ENCODE measurements at places on chromosomes 13 and 19.
A peak's percentile ranks its signal among the peaks of the same experiment; 100 is the strongest.

- no peak for DNase-seq
Measured at GRCh38 chr19:29526730-29527499, 1.1 kb downstream of the VSTM2B start.

DNA sequence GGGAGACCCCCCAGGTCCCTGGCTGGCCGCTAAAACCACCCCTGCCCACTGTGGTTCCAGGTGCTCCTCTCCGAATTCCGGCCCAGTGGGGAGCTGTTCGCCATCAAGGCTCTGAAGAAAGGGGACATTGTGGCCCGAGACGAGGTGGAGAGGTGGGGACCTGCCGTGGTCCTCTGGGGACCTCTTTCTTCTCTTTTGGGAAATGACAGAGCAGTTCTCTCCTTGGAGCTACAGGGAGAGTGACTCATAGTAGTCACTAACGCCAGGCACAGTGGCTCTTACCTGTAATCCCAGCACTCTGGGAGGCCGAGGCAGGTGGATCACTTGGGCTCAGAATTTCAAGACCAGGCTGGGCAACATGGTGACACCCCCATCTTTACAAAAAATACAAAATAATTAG lies 7.3 kb downstream of the PTGER1 start:
- no peak for DNase-seq

- DNase-seq, result no peak
Measured at GRCh38 chr13:33139780-33140535, 123.7 kb downstream of the KL start.

GRCh38 chr13:27371932-27372331 lies 52.5 kb upstream of the GTF3A start:
- DNase-seq, result no peak

GRCh38 chr13:58302349-58302748 lies 670.8 kb downstream of the PCDH17 start:
- DNase-seq, result no peak

DNA sequence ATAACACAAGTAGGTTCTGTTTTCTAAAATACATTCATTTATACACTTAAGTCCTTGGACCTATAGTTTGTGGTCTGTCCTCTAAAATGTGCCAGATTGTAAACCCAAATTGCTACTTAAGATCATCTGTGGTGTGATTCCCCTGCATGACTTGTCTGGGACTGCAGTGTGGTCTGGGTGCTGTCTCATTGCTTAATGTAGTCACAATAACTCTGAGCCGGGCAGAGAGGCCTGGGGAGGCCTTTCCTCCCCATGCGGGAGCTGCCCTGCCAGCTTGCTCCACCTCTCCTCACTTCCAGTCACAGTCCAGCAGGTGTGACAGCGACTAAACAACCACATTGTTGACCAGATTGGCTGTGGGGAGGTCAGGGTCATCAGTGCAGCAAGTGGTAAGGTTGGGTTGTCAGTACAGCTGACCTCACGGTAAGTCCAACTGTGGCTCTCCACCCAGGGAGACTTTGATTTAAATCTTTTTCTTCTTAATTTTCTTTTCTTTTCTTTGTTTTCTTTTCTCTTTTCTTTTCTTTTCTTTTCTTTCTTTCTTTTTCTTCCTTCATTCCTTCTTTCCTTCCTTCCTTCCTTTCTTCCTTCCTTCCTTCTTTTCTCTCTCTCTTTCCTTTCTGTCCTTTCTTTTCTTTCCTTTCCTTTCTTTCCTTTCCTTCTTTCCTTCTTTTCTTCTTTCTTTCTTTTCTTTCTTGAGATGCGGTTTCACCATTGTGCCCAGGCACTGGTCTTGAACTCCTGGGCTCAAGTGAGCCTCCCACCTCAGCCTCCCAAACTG lies 4.4 kb upstream of the TUBA3C start:
- DNase-seq, result no peak

DNA sequence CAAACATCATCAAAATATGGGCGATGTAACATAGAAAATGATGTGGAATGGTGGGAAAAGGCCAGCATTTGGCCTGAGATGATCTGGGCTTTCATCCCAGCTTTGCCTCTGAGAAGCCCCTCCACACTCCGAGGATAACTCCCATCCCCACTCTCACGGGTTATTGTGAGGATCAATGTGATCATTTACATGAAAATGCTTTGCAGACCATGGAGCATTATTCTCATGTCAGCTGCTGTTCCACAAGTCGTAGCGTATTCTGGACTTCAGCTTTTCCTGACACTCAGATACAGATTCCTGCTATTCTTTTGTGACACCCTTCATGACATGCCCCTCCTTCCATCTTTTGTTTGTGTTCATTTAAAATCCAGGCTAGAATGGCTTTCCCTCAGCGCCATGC lies 86.5 kb downstream of the NUFIP1 start:
- DNase-seq, result no peak

GRCh38 chr13:114311908-114312307 lies 2.4 kb upstream of the CHAMP1 start:
- no peak for DNase-seq

DNA sequence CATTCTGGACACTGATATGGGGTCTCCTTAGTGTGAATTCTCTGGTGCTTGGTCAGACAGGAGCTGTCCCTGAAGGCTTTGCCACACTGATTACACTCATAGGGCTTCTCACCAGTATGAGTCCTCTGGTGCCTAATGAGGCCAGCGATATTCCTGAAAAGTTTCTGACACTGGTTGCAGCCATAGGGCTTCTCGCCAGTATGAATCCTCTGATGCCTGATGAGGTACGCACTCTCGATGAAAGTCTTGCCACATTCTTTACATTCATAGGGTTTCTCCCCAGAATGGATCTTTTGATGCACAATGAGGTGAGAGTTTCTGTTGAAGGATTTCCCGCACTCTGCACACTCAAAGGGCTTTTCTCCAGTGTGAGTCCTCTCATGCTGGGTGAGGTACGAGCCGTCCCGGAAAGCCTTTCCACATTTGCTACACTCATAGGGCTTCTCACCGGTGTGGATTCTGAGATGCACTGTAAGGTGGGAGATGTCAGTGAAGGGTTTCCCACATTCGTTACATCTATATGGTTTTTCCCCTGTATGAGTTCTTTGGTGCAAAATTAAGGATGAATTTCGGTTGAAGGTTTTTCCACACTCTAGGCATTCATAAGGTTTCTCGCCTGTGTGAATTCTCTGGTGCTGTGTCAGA lies 22.4 kb downstream of the ZNF329 start:
- no peak for DNase-seq

DNA sequence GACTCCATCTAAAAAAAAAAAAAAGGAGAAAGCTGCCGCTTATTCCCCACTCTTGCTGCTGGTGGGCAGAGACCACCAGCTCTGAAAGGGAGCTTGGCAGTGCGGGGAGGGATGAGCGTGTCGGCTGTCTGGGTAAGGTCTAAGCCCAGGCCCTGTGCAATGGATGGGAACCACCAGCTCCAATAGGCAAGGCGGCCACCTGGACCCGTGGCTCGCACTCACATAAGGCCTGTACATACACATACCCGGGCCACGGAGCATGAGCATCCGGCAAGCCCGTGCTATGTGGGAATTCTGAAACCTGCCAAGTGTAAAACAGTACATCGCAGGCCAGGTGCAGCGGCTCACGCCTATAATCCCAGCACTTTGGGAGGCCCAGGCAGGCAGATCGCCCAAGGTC lies 56.6 kb upstream of the USE1 start:
- DNase-seq, result no peak

GRCh38 chr19:13099073-13099999 lies 3.3 kb downstream of the LYL1 start:
- DNase-seq, result peak; percentile 83

- DNase-seq, result no peak
Measured at GRCh38 chr13:33296793-33297425, 11.4 kb upstream of the STARD13 start.

GRCh38 chr13:99969453-99969918 lies 2.1 kb downstream of the ZIC5 start:
- no peak for DNase-seq

- no peak for DNase-seq
Measured at GRCh38 chr13:111589992-111590391, 269.6 kb downstream of the TEX29 start.

- DNase-seq, result peak; percentile 15
Measured at GRCh38 chr13:21395953-21396352, 63.1 kb downstream of the ZDHHC20 start.

- DNase-seq, result no peak
Measured at GRCh38 chr19:30263830-30264381, 108.3 kb upstream of the ZNF536 start.

- DNase-seq, result no peak
Measured at GRCh38 chr13:88345171-88345847, 674.1 kb downstream of the SLITRK5 start.

DNA sequence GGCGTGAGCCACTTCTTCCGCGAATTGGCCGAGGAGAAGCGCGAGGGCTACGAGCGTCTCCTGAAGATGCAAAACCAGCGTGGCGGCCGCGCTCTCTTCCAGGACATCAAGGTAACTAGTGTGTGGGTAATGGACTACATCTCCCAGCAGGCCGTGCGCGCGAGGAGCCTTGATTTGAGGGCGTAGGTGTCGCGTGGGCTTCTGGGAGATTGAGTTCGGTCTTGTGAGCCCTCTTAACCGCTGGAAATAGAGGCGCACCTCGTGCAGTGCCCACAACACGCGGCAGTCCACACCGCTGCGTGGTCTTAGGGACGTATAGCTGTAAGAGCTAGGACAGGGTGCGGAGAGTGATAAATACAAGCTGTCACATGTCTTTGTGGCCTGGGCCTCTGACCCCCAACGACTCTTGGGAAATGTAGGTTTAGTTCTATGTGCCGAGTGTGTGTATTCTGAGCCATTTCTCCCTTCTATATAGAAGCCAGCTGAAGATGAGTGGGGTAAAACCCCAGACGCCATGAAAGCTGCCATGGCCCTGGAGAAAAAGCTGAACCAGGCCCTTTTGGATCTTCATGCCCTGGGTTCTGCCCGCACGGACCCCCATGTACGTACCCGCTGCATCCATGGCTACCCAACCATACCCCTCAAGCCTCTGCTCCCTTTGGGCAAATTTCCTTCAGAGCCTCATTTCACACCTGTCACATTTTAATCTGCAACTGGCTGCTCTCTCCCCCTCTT lies 864 bp downstream of the FTL start:
- peak; percentile 70 for DNase-seq

- no peak for DNase-seq
Measured at GRCh38 chr19:44939668-44940067, 2.4 kb upstream of the APOC4 start.

Data from GDM1 (cell line).